ENCODE measurements at places on chromosomes 16 and 17.

GRCh38 chr17:81991684-81992305 is 14.4 kb downstream of the ASPSCR1 start:
- DNase-seq = no peak

DNA sequence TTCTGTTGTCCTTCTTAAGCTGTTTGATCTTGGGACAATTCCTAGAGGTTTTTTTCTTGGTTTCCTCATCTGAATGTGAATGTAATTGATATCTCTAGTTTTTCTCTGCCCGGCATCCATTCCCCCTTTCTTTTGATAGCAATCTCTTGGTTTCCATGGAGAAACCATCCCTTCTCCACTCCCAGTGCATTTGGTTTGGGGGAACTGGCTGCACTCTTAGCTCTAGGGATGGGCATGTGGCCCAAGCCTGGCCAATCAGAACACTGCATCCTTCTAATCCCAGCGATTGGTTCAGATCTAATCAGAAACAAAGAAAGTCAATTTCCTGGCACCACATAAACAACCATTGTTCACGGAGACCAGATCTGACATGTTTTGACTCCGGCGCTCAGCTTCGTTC is 45.1 kb downstream of the IRX3 start:
- DNase-seq = no peak

GRCh38 chr16:86232496-86232895 is 277.8 kb upstream of the FOXF1 start:
- DNase-seq = no peak

DNA sequence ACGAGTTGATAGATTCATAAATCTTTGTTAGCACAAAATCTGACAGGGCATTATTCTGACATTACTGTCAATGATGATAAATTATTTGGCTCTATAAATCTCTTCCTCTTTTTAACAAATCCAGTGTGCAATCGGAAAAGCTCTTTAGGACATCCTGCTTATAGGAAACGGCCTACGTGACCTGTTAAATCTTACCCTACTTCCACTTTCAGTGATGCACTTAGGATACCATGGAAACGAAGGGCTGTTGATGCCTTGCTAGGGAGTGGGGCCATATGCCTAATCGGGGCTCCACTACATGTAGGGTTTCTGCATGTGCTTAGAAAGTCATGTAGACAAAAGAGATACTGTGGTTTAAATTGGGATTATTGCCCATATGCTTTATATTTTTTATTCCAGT is 27.2 kb downstream of the ZNF594 start:
- DNase-seq = no peak

- no peak for DNase-seq
Measured at GRCh38 chr17:64527914-64528313, 21.1 kb downstream of the CEP95 start.

- no peak for DNase-seq
Measured at GRCh38 chr17:82568997-82569393, 49.5 kb downstream of the FOXK2 start.

DNA sequence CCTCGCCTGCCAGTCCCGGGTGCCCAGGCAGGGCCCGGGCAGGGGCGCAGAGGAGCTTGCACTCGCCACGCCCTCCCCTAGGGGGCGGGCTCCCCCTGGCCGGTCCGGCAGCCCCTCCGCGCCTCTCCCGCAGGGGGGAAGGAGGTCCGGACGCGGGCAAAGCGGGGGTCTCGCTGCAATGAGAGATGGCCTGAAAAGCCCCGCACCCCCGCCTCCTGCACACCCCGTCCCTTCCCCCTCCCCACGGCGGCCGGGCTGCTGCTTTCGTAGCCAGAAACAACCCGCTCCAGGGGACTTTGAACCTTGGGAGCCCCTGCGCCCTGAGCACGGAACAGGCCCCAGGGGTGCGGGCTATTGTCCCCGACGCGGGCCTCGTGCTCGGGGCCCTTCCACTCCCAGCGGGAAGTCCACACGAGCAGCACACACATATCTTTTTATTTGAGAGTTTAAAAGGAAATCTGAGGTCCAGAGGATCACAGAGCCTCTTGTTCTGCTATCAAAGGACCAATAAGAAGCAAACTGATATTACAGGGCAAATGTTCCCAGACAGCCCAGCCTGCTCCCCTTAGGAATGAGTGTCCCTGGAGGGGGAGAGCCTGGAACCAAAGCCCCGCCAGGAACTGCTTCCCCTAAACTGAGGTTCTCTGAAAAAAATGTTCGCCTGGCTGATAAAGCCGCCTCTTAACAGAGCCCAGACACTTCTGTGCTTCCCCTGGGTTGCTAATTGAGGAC is 5.8 kb upstream of the CBX4 start:
- no peak for DNase-seq

DNA sequence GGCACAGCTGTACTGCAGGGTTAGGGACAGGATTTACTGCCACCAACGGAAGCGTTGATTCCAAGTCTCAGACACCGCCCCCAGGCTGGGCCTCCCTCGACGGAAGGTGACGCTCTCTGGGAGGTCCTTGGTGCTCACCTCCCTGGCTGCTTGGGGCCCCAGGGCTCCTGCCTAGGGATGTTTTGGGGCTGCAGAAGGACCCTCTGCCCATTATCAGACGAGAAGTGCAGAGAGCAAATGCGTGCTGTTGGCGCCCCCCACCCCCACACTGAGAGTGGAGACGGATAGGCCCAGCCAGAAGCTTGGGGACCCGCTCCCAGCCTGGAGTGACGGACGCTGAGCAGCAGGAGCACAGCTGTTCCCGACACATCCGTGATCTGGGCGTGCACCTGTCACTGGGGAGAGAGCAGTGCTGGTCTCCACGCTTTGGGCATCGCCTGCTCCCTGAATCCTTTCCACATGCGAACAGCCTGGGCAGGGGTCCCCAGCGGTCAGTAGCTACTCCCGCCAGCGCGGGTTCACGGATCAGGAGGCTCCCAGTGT is 5.1 kb upstream of the SOX8 start:
- DNase-seq = no peak

- no peak for DNase-seq
Measured at GRCh38 chr16:58421059-58421458, 28.8 kb downstream of the GINS3 start.
